Stimulated activated CD8-positive, alpha-beta memory T cell treated with anti-CD3 and anti-CD28 coated beads, Interleukin-7, amount 100 ng/mL, for 1 hour (primary cell): ENCODE measurements at places on chromosomes 7 and 10.

GRCh38 chr7:151599401-151600227 is 79.9 kb upstream of the RHEB start:
- DNase-seq, result no peak

DNA sequence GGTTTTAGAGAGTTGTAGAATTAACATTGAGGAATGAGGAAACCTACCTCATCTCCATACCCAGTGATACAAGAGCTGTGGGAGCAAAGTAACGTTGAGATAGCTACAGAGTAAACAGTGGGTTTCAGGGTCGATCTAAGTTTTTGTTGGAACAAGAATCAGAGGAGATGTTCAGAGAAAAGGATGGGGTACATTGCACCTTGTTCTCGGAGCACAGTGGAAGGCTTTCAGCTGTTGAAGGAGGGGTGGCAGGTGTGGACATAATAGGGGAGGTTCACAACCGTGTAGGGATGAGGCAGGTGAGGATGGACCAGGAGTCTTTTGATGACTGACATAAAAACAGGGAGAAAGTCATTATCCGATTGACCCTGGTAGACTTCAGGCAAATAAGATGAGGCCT is 121.7 kb downstream of the MLLT10 start:
- no peak for DNase-seq

DNA sequence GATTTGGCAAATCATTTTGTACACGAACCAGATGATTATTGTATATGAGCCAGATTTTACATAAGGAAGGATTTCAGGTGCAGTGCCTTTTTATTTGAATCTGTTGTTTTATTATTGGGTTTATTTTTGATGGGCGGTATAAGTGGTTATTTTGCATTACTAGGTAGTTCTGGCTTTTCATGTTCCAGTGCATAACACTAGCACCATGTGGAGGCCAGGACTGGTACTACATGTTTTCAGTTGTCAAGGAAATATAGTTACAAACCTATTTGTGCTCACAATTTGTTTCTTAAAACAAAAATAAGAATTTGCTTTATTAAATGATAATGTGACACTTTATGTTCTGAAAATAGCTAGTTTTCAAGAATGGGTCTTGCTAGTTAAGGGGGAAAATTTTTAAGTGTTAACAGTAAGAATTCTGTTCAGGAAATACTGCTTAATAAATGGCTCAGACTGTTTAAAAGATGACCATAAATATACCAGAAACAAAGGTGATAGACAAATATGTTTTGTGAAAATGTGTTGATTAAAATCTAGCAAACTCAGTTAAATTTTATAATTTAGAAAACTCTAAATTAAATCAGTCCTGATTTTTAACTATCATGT is 7.1 kb upstream of the SEMA3E start:
- DNase-seq, result no peak

DNA sequence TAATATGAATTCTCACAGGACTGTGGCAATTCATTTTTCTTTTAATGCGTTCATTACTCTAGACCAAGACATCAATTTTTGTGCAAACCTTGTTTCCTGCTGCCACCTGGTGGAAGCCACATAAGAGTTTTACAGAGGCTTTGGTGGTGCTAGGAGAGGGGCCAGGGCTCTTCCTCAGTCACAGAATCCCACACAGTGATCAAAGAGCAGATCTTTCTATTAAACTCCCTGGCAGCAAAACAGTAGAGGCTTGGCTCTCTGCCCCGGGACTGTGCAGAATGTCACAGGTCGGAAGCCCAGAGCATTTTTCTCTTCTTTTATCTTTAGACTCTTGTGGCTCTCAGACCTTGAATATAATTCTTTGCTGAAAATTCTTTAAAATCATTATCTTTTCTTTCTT is 506.4 kb upstream of the C7orf33 start:
- DNase-seq, result no peak

- DNase-seq, result peak; percentile 39
These were observed 22.8 kb downstream of the C10orf105 start for GRCh38 chr10:71696628-71697326.

DNA sequence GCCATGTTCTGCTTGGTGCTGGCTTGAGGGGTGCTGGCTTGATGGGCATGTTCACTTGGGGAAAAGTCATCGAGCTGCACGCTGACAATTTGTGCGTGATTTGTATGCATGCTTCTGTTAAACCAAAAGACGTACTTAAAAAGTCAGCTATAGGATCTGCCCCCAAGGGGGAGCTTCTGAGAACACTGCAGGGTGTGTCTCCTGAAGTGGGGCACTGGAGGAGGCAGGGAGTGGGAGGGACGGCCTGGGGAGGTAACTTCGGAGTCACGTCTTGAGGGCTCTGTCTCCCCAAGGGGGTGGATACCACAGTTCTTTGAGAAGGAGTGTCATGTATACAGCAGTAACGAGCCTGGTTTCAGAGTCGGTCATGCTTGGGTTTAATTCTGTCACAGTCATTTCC is 406.5 kb downstream of the PLXNA4 start:
- no peak for DNase-seq

- no peak for DNase-seq
These were observed 236.5 kb upstream of the PTN start for GRCh38 chr7:137579913-137580640.

DNA sequence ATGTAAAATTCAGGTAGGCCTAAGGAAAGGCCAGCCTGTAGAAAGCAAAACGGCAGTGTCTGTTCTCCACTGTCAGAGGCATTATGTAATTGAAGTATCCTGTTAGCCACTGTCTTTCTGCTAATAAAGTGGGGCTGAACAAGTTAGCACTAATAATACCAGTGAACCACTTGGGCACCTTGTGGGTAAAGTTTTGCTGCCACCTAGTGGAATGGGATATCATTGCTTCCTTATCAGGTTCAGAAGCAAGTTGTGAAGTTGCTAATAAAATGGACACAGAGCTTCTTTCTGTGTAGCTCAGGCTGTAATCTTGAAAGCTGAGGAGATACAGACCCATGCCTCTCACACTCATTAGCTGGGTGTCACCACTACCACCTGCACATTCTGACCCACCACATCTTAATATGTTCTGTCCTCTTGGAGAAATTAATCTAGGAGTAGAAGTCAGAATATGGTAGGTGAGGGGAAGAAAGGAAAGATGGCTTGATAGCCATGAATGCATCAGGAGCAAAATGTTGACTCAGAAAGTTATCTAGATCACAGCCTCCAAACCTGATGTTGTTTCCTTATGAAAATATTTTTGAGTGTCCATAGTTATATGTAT is 175.1 kb downstream of the SEPTIN7 start:
- no peak for DNase-seq

DNA sequence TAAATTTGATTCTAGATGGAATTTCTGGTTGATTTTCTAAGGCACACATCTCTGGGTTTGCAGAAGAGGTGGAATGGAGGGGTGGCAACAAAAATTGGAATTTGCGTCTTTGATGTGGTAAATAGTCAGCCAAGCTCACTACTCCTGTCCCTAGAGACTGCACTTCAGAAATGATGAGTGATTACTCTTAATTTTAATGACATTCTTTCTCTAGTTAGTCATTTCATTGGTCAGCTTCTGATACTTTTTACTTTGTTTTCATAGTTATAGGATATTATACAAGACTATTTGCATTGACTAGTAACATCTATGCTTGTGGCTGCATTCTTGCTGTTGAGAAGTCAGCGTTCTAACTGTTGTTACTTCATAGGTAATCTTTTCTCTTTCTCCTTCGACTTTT is 658.3 kb downstream of the SUGCT start:
- no peak for DNase-seq

- DNase-seq, result no peak
These were observed 143.7 kb downstream of the ELMO1 start for GRCh38 chr7:37304921-37305320.

GRCh38 chr7:128106821-128107220 is 75.6 kb upstream of the LRRC4 start:
- no peak for DNase-seq

DNA sequence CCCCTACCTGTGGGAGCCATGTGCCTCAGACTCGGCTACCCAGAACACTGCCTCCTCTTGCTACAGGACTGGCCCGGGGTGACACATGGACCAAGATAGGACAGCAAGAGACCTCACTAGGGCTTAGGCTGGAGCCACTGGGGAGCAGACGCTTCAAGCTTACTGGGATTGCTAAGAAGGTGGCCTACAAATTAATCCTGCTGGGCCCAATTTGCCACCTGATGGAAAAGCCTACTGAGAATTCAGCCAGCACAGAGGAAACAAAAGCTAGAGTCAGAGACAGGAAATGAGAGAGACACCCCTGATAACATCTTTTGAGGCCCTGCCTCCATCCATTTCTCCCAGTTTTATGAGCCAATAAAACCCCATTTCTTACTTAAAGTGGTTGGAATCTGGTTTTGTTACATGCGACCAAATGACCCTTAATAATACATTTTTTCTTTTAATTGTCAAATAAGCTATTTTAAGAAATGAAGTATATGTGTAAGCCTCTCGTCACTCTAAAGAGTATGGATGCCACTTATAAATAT is 282.1 kb downstream of the CXCL12 start:
- DNase-seq, result no peak

GRCh38 chr10:299512-299911 is 164.3 kb downstream of the ZMYND11 start:
- DNase-seq, result no peak

- no peak for DNase-seq
These were observed 25.4 kb downstream of the CYP2C9 start for GRCh38 chr10:94963901-94964300.

DNA sequence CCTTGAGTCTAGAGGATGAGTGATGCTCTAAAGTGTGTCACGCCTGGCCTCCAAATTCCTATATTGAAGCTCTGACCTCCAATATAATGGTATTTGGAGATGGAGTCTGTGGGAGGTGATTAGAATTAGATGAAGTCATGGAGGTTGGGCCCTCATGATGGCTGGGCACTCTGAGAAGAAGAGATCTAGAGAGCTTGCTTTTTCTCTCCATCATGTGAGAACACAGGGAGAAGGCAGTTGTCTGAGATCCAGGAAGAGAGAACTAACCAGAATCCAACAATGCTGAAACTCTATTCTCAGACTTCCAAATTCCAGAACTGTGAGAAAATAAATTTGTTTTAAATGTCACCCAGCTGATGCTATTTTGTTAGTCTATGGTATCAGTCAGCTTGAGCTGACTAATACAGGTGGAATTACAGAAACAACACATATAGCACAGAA is 15.1 kb downstream of the RNF216 start:
- no peak for DNase-seq

DNA sequence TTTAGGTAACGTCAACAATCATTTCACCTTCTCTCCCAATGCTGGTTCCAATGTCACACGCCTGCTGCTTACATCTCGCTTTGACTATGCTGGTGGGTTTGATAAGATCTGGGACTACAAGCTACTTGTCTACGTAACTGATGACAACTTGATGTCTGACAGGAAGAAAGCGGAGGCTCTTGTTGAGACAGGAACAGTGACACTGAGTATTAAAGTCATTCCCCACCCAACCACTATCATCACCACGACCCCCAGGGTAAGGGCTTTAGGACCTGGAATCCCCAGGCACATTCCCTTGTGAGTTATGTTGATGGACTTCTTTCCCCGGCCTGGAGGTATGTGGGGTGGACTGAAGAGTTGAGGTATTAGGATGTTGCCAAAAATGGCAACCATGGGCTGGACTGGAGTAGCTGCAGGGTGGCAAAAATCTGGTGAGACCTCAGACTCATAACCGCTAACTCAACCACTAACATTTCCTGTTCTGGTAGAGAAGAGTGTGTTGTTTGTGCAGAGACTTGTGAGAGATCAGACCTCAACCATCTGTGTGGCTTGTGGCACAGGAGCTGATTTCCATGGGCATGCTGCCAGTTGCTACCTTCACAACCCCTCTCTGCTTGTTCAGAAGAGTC is 59.2 kb downstream of the CDHR3 start:
- peak; percentile 29 for DNase-seq

DNA sequence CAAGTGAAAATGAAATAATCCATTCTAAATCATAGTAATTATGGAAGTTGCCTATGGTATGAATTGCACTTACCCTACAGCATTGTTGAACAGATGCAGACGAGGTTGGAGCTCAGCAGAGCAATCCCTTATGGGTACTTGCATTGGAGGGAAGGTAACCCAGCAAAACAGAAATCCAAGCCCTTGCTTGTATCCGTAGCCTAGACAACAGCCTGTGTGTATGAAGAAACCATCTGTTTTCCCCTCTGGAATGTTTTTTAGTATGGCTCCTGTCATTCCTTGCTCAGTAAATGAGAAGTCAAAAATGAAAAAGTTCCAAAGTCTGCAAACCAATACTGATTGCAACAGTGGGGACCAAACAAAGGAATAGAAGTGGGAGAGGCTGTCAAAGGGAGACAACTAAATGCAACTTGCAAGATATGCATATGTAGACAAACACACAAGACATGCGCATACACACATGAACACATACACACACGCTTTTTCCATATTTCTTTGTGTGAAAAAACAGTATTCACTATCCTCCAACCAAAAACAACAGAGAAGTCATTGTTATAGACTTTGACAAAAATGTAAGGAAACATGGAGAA is 260.8 kb downstream of the DYNC1I1 start:
- no peak for DNase-seq

DNA sequence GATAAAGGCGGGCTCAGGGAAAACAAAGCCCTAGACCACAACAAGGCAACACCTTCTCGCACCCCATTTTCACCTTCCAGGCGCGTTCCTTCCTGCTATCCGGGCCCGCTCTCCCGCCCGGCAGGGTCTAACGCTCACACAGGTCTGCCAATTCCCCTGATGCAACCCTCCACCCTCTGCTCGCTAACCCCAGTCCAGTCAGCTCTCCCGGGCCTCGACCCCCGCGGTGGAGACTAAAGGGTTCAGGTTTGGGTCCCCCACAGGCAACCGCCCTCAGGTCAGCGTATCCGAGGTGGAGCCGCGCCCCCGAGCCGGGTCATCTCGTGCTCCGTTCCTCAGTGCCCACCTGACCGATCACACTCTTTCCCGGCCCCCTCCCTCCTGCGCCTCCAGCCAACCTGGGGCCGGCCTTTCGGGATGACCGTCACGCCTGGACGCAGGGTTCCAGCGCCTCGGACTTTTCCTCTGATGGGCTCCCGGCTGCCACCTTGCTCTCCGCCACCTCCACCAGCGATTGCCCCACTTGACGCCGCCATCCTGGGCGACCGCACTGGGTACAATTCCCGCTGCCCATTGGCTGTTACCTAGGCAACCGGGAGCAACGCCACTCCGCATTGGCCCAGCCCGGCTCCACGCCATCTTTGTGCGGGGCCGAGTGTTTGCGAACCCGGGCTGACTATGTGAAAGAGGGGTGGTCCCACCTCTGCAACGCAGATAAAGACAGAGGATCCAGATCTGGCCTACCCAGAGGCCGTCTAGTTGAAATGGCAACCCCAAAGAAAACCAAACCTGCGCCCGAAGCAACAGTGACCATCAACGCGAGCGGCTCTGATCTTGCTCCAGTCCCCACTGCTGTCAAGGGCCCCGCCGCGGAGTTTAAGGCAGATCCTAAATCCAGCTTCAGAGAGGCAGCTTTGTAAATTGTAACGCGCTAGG is at the start of gene MORN4:
Gene MORN4 (minus strand): TSS at position 552 of the 936 bp plus-strand sequence. CDS start 13,847 bp downstream, outside the sequence.
- peak; percentile 81 for DNase-seq

- no peak for DNase-seq
These were observed 9.9 kb downstream of the C10orf71 start for GRCh38 chr10:49308881-49309280.

DNA sequence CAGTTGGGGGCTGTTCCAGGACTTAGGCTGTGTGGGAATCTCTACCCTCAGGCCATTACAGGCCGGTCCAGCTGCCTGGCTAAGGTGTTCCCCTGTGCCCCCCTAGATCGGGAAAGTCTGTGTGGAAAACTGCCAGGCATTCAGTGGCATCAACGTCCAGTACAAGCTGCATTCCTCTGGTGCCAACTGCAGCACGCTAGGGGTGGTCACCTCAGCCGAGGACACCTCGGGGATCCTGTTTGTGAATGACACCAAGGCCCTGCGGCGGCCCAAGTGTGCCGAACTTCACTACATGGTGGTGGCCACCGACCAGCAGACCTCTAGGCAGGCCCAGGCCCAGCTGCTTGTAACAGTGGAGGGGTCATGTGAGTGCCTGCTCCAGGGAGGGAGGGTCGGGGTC is 27.1 kb upstream of the CSGALNACT2 start:
- DNase-seq, result no peak
